ENCODE measurements at places on chromosomes 3 and 15. TPM values are rescaled to one million over a fixed set of nuclear protein-coding genes. Genes with fewer than 3 reads are reported as not detected.

- DNase-seq: no peak
These were observed 43.2 kb upstream of the ZNF148 start for GRCh38 chr3:125418306-125418705.

BNC1 gene
- 6.4 TPM for polyA plus RNA-seq

DNA sequence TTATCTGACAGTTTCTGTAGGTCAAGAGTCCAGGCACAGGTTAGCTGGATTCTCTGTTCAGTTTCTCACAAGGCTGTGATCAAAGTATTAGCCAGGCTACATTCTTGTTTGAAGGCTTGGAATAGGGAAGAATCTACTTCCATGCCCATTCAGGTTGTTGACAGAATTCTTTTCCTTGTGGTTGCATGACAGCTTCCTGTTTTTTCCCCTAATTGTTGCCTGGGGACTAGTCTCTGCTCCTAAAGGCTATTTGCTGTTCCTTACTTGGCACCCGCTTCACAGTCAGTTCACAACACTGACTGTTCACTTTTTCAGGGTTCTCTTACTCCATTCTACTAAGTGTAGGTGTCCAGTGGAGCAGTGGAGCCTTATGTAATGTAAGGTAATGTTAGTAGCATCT, 115.4 kb upstream of the GBE1 start:
- no peak for DNase-seq

SLCO2A1 gene
- polyA plus RNA-seq: 9.0 TPM

SEMA6D gene
- 77.6 TPM for polyA plus RNA-seq

- DNase-seq: peak; percentile 61
These were observed 35.0 kb downstream of the CTSH start for GRCh38 chr15:78909791-78910228.

CX3CR1 gene
- 1.4 TPM for polyA plus RNA-seq

ITIH1 gene
- polyA plus RNA-seq: 0.20 TPM

DNA sequence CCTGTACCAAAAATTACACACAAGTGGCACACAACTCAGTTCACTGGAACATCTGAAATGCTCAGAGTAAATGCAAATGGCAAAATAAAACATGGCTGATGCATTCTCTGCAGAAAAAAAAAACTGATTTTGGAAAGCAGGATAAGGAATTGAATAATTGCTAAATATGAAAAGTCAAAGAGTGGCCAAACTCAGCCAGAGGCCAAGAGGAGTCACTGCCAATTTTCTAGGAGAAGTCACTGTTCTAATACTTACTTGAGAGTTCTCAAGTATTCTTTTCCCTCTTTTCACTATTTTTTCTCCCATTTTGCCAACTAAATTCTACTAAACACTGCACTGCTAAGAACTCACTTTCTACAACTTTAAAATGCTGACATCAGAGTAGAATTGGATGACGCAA, 1018.6 kb downstream of the TUSC7 start:
- no peak for DNase-seq

DNA sequence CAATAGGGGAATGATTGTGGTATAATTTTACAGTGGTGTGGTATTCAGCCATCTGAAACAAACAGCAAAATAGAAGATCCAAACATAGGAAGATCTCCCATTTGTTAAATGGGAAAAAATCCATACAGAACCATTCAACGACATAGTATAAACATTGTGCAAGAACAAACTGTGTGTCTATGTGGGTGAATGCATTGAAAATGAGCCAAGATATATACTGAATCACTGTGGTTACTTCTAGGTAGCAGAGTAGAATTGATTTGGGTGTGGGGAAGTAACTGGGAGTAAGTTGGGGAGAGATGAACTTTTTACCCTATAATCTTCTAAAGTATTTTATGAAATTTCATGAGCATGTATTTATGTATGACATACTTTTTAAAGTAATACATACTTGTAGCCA, 123.1 kb upstream of the UMPS start:
- DNase-seq: no peak

DNA sequence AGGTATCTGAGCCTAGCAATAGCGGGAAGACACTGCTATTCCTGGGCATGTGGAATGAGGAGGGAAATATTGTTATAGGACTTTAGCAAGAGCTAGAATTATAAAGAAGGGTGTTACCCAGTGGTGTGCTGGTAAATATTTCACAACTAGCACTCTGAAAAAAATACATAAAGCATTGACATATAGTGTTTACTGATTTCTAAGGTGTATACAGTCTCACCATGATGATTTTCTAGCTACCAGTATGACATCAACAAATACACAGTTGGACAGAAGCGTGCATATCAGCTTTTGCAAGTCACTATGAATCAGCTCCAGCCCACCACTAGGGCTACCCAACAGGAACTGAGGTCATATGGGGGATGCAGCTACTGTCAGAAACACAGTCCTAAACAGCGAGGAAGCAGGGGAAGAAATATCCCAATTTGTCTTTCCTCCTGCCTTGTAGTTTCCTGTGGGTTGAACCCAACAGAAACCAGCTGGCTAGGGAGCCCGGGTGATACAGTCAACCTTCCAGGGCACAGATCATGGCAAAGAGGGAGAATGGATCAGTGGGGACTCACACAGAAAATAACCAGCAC, 39.6 kb downstream of the HGD start:
- DNase-seq: peak; percentile 85

- no peak for DNase-seq
These were observed 269.1 kb upstream of the CFAP20DC start for GRCh38 chr3:59318881-59319280.

DNA sequence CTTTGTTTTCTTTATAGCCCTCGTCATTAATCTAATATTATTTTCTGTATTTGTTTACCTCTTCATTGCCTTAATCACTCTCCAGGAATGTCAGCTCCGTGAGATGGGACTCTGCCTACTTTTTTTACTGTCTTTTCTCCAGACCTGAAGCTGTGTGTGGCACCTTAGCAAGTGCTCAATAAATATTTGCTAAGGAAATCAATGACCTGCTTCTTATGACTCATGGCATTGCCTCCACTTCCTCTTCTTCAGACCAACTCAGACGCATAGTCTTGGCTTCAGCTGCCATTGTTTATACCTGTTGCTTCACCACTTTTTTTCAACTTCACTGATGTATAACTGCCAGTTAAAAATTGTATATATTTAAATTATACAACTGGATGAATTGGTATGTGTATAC, 218.5 kb upstream of the CMC1 start:
- no peak for DNase-seq

GRCh38 chr3:73706771-73707170, 82.0 kb upstream of the PDZRN3 start:
- no peak for DNase-seq

CAMP gene
- not detected for polyA plus RNA-seq

SLC51B gene
- polyA plus RNA-seq: not detected

DNA sequence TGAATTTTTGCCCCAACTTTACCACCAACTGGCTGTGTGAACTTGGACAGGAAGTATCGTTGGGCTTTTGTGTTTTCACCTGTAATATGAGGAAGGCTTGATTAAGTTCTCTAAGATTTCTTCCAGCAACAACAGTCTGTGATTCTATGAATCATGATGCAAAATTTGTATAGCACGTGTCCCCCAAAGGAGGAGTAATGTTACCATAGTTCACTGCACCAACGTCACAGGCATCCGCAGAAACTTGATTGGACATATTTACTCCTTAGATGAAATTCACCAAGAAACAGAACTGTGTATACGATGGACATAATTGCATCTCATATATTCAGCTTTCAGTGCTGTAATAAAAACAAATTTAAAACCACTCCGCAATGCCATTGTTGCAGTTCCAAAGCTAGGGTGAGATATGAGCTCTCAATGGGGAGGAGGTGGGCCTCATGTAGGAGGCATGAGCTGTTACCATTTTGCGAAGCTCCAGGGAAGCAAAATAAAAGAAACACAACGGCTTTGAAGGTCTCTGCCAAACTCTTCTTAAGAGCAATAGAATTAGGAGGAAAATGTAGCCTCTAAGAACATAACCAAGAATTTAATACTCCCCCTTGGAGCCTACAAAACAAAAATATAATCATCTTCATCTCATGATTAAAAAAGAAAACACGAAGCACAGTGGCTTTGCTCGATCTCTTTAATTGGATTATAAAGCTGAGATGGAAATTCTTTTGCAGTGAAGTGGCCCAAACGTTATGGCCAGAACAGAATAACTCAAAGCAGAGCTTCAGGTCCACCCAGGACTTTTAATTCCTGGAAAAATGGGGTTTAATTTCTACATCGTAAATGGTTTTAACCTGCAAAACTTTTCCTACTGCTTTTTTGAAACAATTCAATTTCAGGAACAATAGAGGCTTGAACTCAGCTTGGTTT, 80.7 kb downstream of the CHST2 start:
- no peak for DNase-seq

GRCh38 chr3:18208856-18209255, 216.3 kb downstream of the SATB1 start:
- no peak for DNase-seq

TTC21A gene
- 4.2 TPM for polyA plus RNA-seq

GRCh38 chr3:16085884-16086608, 88.4 kb upstream of the GALNT15 start:
- peak; percentile 83 for DNase-seq

DNA sequence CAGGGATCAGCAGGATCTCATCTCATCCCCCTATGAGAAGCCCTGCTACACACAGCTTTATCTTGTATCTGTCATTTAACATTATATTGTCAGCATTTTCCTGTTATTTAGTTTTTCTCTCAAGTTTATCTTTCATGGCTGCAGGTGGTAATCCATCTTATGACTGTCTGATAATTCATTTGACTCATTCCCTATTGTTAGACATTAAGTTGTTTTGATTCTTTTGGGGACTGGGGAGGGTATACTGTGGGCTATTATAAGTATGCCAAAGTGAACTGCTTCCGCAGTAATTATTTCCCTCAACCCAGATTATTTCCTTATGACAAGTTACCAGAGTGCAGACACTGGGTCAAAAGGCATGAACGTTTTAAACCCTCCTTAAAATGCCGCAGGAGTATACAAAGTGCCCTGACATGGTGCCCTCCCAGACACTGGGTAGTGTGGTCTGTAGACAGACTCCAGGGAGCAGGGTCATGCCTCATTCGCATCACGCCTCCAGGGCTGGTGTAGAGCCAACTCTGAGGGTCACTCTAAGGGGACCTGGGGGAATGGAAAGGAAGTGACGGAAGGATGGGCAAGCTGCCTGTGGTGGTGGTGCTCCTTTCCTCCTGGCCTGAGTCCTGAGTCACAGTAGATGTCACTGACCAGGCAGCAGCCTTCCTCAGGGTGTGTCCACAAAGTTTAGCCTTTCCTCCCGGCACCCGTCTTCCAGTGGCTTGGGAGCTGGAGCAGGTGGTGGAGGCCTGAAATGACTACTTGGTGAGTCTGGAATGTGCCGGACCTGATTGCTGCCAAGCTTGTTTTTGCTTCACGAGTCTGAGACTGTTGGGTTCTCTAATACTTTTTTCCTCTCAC, 11.6 kb downstream of the GPR160 start:
- no peak for DNase-seq

DNA sequence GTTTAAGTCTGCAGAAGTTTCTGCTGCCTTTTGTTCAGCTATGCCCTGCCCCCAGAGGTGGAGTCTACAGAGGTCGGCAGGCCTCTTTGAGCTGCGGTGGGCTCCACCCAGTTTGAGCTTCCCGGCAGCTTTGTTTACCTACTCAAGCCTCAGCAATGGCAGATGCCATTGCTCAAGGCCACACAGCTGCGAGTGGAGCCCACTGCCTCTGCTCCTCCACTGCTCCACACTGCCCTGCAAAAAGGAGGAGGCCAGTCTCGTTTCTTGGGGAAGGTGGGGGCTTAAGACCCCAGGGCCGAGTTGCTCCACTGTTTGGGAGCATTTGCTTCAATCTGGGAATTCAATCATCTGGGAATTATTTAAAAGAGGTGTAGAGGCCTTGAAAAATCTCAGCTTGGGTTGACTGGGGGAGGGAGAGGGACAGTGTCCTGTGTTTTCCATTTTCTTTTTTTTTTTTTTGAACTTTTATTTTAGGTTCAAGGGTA, 144.6 kb upstream of the MEF2A start:
- peak; percentile 49 for DNase-seq

Data from cardiac muscle cell (in vitro differentiated cells and primary cell).